ENCODE measurements at places on chromosomes 1 and 21.
A peak's percentile ranks its signal among the peaks of the same experiment; 100 is the strongest.

GRCh38 chr21:25371841-25372425 is 235.3 kb downstream of the MRPL39 start:
- ATAC-seq, result no peak

GRCh38 chr21:44687671-44688070 is 5.7 kb upstream of the KRTAP12-1 start:
- ATAC-seq, result no peak

- peak; percentile 91 for ATAC-seq
These were observed at the start of gene SV2A for GRCh38 chr1:149917571-149918144. TSS of gene SV2A (minus strand) at chr1:149917844. CDS start at chr1:149913840, 4,004 bp downstream.

DNA sequence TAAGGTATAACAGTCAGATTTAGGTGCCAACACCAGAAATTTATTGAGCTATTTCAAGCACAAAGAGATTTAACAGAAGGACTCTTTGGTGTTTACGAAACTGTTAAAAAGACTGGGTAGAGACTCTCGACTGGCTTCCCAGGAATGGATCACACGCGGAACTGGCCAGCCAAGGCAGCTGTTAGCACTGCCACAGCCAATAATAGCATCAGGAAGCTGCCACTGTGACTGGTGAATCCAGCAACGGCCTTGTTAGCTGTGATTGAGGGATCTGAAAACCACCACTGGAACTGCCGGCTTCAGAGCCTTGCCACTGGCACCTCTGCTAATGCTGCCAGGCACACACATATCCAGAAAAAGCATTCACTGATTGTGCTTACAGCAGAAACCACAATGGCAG is 10.6 kb upstream of the SIM2 start:
- no peak for ATAC-seq

GRCh38 chr1:234893725-234894630 is 234.7 kb downstream of the TOMM20 start:
- ATAC-seq, result no peak

DNA sequence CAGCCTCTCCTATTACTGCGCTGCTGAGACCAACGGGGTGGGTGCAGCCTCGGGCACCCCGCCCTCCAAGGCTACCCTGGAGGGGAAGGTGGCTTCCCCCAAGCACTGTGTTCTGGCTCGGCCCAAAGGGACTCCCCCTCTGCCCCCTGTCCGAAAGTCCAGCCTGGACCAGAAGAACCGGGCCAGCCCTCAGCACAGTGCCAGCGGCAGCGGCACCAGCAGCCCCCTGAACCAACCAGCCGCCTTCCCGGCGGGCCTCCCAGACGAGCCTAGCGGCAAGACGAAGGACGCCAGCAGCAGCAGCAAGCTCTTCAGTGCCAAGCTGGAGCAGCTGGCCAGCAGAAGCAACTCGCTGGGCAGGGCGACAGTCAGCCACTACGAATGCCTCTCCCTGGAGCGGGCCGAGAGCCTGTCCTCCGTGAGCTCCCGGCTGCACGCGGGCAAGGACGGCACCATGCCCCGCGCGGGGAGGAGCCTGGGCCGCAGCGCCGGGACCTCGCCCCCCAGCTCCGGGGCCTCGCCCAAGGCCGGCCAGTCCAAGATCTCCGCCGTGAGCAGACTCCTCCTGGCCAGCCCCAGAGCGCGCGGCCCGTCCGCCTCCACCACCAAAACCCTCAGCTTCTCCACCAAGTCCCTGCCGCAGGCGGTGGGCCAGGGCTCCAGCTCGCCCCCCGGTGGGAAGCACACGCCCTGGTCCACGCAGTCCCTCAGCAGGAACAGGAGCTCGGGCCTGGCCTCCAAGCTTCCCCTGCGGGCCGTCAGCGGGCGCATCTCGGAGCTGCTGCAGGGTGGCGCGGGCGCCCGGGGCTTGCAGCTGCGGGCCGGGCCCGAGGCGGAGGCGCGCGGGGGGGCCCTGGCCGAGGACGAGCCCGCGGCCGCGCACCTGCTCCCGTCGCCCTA is 533.1 kb downstream of the KIF26B start:
- ATAC-seq, result no peak

GRCh38 chr21:29350246-29350779 is 51.6 kb downstream of the BACH1 start:
- ATAC-seq, result no peak

GRCh38 chr1:201640624-201641023 is 101.7 kb downstream of the NAV1 start:
- ATAC-seq, result peak; percentile 8

DNA sequence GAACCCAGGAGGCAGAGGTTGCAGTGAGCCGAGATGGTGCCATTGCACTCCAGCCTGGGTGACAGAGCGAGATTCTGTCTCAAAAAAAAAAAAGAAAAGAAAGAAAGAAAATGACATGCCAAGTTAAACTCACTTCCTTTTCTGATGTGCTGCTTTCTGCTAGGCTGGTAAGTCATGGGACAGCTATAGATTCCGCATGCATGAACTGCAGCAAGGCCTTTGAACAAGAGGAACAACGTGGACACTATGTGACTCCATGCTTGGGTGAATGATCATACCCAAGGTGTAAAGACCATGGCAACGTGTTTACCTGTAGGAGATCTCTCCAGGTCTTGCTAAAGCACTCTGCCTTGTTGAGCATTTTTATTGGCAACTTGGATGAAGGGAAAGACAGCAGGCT is 10.3 kb upstream of the TTF2 start:
- no peak for ATAC-seq

GRCh38 chr1:158393476-158393875 is 5.8 kb downstream of the OR10T2 start:
- no peak for ATAC-seq

DNA sequence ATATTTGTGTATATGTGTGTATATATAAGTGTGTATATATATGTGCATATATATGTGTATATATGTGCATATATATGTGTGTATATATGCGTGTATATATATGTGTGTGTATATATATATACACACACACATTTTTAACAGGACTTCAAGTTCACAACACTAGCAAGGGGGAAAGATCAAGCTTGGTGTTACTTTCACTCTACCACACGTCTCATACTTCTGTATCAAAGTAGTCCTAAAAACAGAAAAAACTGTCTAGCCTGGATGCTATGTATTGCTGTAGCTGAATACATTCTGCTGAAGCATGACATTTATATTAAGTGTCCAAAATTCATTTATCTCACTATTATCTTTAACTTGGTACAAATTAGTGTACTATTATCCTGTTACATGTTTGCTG is 17.9 kb upstream of the ATP6V1G3 start:
- no peak for ATAC-seq

DNA sequence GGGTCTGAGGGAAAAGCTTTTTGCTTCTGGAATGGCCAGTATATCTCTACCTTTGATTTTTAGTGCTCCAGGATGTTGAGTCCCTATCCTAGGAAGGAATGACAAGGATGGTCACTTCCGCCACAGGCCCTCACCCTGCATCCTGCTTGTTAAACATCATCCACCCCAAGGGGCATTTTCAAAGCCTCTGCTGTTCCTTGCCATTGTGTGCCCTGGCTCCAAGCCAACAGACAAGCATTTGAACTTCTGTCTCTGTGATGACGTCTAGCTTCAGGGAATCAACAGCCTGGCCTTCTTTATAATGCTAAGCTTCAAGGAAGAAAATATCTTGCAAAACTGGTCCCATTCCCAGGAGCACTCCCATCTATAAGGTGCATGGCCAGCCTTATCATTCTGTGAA is 12.3 kb upstream of the JAM2 start:
- ATAC-seq, result no peak

DNA sequence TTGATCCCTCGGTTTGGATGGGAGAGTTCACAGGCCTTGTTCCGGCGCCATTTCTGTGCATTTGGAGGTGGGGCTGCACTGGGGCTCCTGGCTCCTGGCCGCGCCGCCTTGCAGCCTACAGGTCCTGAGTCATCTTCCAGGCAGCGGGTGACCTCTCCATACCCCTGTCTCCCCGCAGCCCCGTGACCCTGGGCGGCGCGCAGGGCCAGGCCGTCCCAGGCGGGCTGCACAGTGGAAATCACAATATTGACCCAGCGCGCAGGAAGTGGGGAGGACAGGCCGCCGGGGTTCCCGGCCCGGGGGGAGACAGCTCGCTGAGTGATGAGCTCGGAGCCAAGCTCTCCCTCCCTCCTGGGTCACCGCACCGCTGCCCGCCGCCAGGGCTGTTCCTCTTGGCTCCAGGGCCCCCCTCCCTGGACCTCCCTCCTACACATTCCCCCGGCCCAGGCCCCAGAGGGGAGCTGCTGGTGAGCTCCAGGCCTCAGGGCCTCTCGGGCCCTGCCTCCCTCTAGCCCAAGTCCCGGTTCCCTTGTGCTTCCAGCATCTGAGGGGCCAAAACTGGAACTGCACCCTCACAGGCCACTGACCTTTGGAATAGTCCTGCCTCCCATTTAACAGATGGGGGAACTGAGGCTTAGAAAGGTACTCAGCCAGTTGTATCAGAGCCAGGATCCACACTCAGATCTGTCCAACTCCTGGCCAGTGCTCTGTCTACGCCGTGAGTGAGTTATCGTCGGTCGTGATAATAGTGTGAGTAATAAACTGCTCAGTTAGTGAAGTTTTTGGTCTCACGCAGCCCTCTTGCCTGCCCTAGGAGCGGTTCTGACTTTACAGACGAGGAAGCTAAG is 142.9 kb upstream of the WNT4 start:
- ATAC-seq, result peak; percentile 38

DNA sequence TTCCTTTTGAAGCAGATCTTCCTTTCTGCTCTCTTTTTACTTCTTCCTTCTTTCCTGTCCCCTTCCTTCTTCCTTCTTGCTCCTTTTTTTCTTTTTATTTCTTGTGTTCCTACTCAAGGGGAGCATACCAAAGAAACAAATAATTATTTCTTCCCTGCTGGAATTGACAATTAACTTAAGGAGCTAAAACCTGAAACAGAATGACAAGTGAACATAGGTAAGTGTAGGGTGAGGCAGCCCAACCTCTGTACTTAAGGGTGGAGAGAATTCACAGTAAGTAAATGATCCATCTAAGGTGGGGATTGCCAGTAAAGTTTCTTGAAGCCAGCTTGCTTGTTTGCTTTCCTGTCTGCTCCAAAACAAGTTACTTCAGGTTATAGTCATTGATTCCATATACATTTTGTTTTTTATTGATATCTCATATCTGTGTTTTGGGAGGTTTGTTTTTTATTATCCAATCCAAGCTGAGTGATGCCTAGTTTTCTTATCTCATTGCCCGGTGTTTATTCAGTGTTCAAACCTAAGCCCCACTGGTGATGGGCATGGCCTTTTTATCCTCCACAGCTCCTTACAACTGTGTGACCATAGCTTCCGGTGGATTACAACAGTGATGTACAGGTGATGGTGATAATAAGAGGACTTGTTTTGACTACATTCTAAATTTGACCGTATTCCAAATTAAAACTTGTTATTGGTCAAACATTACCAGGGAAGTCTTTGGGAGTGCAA is 133.2 kb upstream of the IVNS1ABP start:
- no peak for ATAC-seq

DNA sequence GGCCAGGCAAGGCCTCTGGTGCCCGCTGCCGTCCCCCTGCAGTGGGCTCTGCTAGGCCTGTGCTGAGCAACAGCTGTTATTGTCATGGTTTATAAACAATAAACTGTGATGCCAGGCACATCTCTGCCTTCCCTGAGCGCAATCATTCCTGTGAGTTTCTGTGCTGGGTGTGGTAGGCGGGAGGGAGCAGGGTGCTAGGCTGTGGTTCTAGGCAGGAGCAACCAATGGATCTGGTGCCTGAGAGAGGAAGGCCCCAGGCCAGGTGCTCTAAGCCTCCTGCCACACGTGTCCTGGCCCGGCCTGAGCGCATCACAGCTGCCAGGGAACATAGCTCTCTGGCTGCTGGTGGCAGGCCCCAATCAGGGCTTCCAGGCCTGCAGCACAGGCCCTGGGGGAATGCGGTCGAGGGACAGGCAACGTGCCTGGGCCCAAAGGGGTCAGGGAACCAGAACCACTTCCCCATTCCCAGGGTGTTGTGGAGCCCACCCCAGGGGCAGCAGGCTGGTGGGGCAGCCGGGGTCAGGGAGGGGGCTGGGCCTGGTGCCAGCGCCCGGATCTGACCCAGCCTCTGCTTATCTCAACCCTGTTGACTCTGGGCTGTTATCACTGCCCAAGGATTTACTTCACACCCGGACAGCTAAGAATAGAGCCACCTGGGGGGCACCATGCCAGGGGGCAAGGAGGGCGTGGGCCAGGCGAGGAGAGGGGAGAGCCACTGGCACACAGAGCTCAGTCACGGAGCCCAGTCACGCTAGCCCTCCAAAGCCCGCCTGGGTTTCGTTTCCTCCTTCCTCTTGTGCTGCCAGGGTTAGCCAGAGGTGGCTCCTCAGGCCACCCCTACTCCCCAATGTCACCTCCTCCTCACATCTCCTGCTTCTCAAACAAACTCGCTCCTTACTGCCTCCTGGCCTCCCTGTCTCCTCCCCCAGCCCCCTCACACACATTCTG is 11.5 kb downstream of the TRIM46 start:
- ATAC-seq, result peak; percentile 10

DNA sequence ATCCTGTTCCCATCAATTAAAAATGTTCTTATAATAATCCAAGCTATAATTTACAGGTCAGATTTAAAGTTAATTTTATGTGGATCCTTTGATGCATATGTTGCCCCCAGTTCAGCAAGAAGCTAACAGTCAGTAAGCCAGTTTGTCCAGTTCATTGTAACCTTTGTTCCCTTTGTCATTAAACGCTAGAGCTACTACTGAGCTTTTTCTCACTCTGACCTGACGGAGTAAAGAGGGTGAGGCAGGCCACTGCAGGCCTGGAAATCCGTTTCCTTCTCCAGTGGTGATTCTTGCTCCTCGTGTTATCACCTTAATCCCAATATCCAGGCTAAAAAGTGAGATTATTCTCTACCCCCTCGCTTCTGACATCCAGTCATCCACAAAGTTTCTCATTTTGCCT is 10.2 kb downstream of the YBX1 start:
- ATAC-seq, result no peak

- no peak for ATAC-seq
These were observed 4.8 kb upstream of the DYNLT5 start for GRCh38 chr1:66747501-66747900.

DNA sequence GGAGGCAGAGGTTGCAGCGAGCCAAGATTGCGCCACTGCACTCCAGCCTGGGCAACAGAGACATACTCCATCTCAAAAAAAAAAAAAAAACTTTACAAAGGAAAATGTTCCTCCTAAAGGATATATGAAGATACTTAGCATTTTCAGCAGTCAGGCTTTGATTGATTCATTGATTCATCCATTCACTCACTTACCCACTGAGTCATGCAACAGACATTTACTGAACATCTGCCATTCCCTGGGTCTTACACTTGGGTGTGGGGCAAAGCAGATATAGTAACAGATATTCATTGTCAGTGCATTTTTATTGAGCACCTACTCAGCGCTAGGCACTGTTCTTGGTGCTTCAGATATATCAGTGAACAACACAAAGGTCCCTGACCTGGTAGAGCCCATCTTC is 5.6 kb upstream of the LACTBL1 start:
- no peak for ATAC-seq

DNA sequence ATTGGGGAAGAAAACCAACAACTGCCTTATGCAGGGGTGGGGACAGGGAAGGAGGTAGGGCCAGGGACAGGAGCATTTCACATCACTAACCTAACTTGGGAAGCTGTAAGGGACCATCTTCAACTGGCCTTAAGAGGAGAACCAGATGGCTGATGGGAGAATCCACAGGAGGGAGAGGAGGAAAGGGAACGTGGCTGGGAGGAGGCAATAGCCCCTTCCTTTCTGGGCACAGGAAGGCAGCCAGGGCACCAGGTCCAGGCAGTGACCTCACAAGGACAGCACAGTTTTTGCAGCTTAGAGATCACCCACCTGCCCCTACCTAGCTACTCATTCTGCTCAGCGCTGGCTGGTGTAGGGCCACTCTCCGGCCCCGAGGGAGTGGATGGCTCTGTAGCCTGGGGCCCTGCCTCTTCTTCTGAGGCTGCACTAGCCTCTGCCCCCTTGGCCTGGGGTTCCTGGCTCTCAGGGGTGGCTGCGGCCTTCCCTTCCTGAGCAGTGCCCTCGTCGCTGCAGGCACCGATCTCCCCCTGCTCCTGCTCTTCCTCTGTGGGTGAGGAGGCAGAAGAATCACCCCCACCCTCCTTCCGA is 1.7 kb downstream of the MARCKSL1 start:
- no peak for ATAC-seq

Measured in motor neuron (in vitro differentiated cells).